GM12891 (cell line): ENCODE measurements at places on chromosomes 5 and 9.

GRCh38 chr9:16241231-16241630 is 629.2 kb downstream of the BNC2 start:
- DNase-seq: no peak

GRCh38 chr5:53017383-53017782 is 28.2 kb downstream of the ITGA2 start:
- DNase-seq: no peak

- no peak for DNase-seq
Observed at GRCh38 chr5:144525000-144525399, 354.3 kb downstream of the KCTD16 start.

GRCh38 chr5:123262216-123262823 is 160.9 kb downstream of the CEP120 start:
- DNase-seq: no peak

DNA sequence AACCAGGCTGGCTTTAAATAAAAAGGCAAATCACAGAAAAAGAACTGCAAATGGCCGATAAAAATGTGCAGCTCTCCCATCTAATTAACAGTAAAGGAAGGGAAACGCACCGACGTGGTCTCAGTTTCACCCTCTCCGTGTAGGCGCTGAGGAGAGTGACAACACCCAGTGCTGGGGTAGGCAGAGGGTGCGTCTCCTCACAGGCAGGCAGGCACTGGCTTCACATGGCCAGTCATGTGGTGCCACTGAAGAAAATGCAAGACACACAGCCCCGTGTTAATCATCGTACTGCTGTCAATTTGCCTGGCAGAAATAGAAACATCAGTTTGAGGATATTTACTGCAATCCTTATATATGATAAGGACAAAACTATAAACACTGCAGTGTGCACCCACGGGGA is 178.4 kb downstream of the FANCC start:
- DNase-seq: no peak

DNA sequence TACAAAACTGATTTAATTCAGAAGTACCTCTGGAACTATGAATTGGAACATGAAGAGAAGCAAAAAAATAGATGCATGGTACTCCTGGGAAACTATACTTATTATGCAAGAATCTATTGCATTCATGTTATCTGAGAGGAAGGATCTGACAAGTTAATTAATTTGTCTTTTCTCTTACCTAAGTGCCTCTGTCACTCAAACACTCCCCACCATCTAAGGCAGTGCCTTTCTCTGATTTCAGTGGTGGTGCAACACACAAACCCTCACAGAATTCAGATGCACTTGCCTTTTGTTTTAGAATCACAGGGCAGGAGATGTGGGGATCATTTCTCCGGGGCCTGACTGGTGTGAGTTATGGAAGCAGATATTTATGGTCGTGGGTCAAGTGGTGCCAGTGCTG is 52.5 kb upstream of the C9orf72 start:
- no peak for DNase-seq

DNA sequence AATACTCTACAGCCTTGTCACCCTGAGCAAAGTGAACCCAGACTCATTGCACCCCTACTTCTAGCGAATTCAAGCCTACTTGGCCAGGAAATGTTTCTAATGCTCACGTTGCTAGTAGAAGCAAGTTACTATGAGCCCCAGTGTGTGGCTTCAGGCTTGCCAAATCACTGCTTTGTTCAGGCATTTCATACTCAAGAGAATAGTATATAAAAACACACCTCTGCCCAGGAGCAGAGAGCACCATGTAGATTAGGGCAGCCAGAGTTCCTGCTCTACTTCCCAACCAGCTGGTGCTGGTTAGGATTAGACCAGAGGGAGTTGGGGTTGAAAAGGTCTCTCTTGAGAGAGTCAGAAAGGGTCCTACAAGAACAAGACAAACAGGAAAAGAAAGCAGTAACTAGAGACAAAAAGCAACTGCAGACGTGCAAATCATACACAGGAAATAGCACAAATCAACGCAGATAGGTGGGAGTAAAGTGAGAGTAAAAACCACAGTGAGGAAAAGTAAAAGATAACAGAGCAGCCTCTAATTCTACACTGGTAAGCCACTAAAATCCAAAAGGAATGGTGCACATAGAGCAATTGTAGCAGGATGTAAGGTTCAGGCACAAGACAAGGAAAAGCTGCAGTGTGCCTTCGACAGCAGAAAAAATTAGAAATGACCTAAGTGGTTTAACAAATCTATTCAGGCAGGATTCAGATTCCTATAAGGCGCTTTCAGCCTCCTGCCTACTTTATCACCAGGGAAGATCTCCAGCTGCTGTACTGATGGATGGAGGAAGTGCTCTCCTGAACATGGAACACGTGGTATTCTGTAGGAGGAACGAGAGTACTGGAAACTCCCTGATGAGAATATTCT is 49.6 kb upstream of the KIF2A start:
- no peak for DNase-seq

DNA sequence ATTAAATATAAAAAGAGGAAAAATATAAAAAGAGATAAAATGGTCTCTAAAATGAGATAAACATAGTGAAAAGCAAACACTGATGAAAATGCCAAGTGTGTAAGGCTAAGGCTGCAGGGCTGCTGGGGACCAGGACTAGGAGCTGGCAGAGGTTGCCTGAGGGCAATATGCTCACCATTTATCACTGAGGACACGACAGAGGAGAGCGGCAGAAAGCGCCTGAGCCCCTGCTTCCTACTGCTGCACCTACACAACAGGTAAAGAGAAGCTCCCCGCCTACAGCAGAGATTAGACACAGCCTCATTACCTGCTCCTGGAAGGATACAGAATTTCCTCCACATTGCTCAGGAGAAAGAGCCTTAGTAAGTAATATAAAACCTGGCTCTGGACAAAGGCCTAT is 70.7 kb upstream of the PPP1R2B start:
- DNase-seq: no peak

DNA sequence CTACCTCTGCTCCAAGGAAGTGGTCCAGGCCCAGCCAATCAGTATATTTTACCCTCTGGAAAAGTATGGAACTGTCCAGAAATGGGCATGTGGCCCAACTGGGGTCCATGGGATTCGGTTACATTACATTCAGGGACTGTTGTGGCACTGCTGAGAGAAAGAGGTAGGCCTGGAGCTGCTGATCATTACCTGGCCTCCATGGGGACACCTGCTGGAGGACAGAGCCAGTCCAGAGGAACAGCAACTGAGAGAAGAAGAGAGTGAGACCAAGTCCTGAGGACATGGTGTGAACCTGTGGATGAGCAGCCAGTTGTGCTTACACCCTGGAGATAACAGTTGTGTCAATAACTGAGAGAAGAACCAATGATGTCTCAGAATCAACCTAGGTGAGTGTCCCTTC is 48.2 kb downstream of the HMHB1 start:
- DNase-seq: no peak

GRCh38 chr5:35458824-35459207 is 158.8 kb upstream of the SPEF2 start:
- no peak for DNase-seq

GRCh38 chr5:9245071-9245470 is 300.8 kb downstream of the SEMA5A start:
- DNase-seq: no peak

DNA sequence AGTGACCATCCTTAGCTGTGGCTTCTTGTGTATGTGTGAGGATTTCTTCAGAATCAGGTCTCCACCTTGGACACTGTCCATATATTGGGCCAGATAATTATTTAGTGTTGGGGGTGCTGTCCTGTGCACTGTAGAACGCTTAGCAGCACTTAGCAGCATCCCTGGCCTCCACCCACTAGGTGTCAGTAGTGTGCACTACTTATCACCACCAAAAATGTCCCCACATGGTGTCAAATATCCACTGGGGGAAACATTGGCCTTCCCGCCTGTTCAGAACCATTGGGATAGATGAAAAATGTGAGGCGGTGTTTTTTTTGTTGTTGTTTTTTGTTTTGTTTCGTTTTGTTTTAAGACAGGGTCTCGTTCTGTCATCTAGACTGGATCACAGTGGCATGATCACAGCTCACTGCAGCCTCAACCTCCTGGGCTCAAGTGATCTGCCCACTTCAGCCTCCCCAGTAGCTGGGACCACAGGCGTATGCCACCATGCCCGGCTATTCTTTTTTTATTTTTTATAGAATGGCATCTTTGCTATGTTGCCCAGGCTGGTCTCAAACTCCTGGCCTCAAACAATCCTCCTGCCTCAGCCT is 67.7 kb downstream of the TENT4A start:
- DNase-seq: no peak

DNA sequence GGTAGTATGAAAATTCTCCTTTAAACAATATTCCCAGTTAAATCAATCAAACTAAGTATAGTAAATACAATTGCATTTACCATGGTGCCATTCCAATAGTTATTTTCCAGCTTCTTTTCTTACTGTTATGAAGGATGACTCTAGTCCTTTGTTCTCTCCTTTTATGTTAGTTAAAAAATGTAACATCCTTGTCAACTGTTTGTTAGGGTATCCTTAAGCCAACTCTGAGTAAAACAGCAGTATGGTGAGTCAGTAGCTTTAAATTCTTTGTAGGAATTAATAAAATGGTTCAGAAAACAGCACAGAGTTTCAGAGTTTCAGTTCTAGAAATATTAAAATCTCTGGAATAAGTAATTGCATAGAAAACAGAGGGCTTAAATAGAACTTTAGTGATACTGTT is 384.4 kb downstream of the MTRR start:
- no peak for DNase-seq

- no peak for DNase-seq
Observed at GRCh38 chr5:79008362-79008761, 23.3 kb upstream of the ARSB start.

DNA sequence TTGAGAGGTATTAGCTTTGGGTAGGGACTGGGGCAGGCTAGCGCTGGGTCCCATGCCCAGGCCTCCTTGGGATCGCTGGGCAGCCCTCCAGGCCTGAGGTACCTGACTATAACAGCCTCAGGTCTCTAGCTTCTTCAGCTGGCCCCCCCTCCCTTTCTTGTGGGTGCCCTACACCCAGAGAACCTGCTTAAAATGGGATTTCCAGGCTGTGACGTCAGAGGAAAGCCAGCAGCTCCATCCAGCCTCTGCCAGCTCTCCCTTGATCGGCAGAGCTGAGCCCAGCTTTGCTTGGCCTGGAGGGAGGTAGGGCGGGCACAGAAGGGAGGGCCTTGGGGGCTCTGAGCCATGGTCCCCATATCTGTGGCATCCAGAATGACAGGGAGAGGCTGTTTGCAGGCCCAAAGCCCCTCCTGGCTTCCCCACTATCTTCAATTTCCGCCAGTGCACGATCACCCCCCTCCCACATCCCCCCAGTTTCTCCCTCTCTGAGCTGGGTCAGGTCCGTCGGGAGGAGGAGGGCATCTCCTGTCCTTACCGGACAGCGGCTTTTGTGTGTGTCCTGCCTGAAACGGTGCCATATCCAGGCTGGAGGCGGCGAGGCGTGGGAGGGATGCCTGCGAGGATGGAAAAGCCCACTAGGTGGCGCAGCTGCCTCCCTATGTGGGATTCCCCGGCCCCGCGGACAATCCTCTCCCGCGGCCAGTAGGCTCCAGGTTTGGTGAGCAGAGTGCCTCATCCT is 10.8 kb downstream of the REEP2 start:
- peak; percentile 96 for DNase-seq

- no peak for DNase-seq
Observed at GRCh38 chr5:616484-617039, 4.4 kb downstream of the CEP72 start.

DNA sequence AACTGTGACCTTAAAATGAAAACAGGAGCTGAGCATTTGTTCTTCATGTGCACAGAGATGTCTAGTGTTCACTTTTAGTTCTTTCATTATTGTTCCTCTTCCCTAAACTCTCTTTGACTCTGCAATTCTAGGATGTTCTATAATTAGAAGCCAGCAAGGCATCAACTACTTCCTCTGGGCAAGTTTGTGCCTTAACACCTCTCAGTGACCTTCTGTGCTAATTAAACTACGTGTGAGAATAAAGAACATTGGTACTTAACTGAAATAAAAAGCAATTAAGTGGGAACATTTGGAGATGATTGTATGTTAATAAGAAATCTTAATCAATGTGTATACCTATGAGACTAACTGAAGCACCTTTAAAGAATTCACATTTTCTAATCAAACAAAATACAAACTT is 242.8 kb downstream of the RASEF start:
- DNase-seq: no peak

DNA sequence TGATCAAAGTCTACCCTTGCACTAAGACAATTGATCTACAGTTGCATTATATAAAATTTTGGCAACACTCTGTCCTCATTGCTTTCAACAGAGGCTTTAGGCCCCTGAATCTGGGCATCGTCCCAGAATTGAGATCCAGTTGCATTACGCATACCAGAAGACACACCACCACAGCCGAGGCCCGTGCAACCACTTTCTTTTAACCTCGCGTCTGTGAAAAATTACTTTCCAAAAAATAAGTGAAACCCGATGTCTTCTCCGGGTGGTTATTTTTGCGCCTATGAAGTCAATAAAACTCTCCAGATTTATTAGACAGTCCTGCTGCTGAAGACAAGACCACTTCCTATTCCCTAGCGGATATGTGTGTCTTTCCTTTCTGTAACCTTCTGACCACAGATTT is 52.1 kb upstream of the NFIB start:
- DNase-seq: no peak

DNA sequence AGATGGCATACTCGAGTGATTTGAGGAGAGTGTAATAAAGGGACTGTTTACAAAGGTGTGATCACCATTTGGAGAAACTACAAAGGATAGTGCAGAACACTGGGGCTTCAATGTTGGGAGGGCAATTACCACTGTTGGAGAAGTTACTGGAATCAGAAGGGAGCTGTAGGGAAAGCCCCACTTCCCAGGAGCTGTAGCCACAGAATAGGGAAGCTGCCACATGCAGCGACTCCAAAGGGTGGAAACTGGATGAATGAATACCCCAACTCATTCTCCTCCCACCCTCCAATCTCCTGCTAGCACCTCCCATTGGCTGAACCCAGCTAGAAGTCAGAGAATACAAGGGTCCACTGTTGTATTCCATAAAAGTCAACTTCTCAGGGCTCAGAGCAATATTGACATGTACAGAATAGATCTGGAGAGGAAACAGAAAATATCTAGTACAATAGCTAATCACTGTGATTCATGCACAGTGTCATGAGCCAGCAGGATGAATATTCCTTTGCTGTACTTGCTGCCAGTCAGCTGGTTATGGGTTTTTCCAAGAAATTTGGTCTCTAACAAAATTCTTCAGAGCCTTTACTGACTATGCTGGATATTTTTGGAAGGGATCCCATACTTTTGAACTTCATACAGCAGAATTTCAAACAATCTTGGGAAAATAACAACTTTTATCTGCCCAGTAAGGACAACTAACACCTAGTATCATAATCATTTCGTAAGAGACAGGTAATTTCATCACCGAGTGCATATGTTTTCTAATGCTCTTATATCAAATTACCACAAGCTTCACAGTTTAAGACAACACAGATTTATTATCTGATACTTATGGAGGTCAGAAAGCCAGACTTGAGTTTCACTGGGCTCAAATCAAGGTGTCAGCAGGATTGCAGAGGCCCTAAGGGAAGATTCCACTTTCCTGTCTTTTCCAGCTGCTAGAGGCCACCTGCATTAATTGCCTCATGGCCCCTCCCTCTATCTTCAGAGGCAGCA is 39.6 kb downstream of the PDCD1LG2 start:
- DNase-seq: no peak
